ENCODE measurements at places on chromosomes 1 and 21.

- DNase-seq: no peak
Observed at GRCh38 chr1:156767879-156768604, 707 bp downstream of the PRCC start.

DNA sequence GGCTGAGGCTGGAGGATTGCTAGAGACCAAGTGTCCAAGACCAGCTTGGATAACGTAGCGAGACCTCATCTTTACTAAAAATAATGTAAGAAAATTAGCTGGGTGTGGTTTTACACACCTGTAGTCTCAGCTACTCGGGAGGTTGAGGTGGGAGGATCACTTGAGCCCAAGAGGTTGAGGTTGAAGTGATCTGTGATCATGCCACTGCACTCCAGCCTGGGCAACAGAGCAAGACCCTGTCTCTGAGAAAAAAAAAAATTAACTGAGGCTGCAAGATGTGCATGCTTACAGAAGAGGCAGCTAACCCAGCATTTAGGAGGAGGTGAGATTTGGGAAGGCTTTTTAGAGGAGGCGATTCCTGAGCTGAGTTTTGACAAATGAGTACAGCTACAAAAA, 9.5 kb downstream of the AK4 start:
- DNase-seq: no peak

DNA sequence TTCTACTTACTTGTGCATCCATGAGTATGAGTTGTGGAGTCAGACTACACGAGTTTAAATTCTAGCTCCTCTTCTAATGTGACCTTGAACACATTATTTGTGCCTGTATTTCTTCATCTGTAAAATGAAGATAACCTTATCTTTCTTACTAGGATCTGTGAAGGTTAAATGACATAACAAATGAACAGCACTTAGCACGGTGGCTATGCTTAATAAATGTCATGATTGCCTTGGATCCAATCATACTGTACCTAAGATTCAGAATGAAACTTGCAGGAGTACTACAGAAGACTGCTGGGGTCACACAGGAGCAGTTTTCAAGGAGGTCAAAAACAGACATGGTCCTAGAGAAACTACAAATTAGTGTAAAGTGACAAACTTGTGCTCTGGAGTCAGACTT, 22.2 kb upstream of the ALG14 start:
- no peak for DNase-seq

- no peak for DNase-seq
Observed at GRCh38 chr1:19734472-19734999, 65.2 kb downstream of the TMCO4 start.

DNA sequence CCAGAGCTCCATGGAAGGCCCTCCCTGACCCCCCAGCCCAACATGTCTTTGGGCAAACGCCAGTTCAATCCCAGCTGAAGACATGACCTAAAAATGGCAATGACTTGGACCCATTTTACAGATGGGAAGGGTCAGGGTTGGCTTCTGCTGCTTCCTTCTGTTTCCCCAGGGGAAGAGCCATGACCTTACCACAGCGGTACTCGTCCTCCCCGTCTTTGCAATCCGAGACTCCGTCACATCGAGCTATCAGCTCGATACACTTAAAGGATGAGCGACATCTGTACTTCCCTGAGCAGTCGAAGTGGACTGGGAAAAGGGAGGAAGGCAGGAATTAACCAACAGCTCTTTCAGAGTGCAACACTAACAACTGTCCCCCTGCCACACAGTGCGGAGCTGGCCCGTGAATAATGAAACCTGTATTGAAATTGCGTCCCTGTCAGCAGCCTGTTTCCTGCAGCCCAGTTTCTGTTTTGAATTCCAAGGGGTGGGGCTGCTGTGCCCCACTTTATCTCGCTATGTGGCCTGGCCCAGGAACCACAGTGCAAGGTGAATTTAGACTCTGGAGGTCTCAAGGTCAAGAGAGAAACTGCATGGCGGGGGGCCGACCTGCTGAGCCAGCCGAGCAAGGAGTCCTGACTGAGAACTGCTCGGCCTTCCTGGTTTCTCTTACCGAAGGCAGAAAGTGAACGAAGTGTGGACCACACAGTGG, 7.0 kb downstream of the TMPRSS3 start:
- DNase-seq: no peak

DNA sequence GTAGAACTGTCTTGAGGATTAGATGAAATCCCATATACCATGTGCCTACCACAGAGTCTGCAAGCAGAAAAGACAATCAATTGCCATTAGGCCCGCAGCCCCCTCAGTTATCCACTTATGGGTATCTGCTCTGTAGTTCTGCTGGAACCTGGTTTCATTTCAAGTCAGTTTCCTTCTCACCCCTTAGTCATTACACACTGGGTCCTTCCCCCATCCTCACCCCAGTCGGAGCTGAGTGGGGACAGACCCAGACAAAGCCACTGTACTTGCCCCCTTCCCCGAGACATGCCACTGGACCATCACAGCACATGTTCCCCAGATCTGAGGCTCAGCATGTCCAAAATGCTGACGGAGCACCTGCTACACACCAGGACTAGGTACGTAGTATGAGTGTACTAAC, 21.2 kb downstream of the PGLYRP3 start:
- DNase-seq: no peak

DNA sequence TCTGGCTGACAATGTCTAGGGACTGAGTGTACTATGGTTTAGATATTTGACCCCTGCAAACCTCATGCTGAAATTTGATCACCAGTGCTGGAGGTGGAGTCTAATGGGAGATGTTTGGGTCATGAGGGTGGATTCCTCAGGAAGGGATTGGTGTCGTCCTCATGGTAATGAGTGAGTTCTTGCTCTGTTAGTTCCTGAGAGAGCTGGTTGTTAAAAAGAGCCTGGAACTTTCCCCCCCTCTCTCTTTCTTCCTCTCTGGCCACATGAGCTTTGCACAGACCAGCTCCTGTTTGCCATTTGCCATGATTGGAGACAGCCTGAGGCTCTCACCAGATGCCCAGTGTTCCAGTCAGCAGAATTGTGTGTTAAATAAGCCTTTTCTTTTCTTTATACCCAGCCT, 36.6 kb upstream of the CNIH3 start:
- no peak for DNase-seq

GRCh38 chr1:13960375-13960987, 260.5 kb downstream of the PRDM2 start:
- peak; percentile 72 for DNase-seq

DNA sequence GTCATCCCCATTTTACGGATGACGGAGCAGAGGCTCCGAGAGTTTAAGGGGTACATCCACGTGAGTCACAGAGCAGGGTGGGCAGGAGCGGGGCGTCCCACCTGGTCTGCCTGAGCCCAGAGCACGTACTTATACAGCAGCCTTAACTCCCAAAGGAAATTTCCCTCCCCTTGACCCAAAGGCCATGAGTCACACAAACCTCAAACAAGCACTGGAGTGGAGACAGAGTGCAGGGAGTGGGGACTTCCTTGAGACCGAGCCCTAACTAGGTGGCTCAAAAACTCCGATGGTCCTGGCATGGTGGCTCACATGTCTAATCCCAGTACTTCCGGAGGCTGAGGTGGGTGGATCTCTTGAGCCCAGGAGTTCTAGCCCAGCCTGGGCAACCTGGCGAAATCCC, 141.6 kb upstream of the KLHDC7A start:
- no peak for DNase-seq

GRCh38 chr1:39969531-39970270, 14.8 kb downstream of the MFSD2A start:
- DNase-seq: no peak

GRCh38 chr1:198531891-198532290, 8.6 kb downstream of the ATP6V1G3 start:
- DNase-seq: no peak

DNA sequence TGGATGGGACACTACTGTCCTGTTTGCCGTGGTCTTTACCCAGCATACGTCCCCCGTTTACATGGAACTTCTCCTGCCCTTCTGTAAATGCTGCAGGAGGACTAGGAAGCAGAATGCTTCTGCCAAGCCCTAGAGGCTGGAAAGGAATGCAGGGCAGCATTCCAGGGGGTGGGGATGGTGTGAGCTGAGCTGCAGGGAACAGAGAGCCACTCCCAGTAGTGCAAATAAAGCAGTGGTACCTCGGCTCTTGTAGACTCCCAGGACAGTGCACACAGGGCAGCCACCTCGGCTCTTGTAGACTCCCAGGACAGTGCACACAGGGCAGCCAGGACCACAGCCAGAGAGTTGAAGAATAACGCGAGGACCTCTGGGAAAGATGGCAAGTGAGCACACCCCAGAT, 35.4 kb downstream of the PTPRU start:
- no peak for DNase-seq

GRCh38 chr1:50246869-50247268, 138.1 kb downstream of the ELAVL4 start:
- no peak for DNase-seq

DNA sequence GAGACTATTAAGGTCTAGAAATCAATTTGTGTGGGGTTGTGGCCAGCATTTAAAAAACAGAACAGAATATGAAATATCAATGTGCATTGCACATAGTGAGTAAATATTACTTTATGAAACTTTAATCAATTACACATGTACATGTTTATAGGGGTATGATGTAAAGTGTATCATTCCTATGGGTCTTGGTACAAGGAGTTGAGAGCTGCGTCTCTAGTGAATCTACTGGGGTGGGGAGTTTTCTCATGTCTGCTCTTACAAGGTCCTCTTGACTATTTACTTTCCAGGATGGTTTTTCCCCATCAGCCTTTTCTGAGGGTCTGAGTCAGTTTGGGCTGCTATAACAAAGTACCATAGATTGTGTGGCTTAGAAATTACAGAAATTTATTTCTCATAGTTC, 75.8 kb downstream of the BACH1 start:
- no peak for DNase-seq

- DNase-seq: no peak
Observed at GRCh38 chr1:88378560-88378959, 305.5 kb upstream of the PKN2 start.

DNA sequence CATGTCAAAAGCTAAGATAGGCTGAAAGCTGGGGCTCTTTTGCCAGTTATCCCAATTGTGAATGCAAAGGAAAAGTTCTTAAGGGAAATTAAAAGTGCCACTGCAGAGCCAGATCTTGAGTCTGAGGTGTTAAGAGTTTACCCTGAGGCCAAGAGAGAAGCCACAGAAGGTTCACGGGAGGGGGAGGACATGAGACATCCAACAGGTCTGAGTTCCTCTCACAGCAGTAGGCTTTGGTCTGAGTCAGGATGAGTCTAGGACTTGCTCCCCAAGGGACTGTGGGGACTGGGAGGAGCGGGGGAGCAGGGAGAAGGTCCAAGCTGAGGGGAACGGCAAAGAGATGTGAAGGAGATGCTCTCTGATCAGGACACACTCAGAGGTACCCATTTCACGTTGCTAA, 411.2 kb upstream of the CAMK1G start:
- DNase-seq: no peak

DNA sequence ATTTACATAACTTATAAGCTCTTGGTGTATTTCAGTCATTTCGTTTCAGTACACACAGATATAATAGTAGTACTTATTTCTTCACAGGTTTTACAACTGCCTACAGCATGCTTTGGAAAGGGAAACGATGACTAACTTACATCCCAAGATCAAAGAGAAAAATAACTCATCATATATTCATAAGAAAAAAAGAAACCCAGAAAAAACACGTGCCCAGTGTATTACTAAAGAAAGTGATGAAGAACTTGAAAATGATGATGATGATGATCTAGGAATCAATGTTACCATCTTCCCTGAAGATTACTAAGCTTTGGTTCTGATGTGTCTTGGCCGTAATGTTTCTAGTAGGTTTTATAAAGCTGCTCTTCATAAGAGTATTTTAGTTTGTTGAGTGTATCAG, 30.9 kb downstream of the TYW3 start:
- no peak for DNase-seq

All from NCI-H1092 (cell line).